CD4-positive, alpha-beta T cell treated with Interleukin-6 at 100 ng/mL for 8 hours (primary cell): ENCODE measurements at places on chromosomes 7 and 10.

DNA sequence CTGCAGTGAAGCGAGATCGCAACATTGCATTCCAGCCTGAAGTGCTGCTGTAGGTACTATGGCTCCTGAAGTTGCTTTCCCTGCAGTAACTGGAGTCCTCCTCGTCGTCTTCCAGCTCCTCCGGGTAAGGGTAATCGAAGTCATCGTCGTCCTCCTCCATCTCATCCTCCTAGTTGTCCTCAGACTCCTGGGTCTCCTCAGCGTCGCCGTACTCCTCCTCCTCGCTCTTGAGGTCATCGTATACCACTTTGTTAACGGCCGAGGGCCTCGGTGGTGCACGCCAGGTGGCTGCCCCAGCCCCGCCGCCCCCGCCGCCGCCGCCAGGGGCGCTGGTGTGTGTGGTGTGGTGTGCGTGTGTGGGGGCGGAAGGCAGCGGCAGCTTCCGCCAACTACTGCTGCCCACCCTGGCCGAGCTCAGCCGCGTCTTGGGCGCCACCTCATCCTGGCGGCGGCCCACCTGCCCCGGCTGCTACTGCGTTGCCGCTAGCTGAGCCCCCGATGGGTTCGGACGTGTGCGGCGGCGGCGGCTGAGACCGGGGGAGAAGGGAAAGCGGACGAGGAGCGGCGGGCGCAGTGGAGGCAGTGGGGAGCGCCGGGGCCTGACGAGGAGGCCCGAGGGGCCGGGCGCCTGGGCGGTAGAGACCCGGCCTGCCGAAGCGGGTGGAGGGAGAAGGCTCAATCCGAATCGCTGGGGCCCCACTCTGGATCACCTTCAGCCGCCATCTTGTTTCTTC is 11.8 kb upstream of the ACBD5 start:
- peak; percentile 75 for DNase-seq

DNA sequence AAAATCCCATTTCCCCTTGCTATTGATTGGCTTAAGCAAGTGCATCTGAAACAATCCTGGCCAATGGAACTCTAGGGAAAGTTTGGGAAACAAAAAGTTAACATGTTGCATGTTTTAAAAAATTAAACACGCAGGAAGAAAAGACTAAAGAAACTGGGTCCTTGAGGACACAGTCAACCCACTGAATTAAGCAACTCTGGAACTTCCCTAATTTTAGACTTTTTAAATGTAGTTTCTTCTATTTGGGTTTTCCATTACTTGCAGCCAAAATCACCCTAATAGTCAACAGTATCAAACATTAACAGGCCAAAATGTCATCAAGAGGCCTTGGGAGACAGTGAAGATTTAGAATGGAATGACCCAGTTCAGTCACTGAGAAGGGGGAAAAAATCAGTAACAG is 40.6 kb downstream of the OSBPL3 start:
- DNase-seq: no peak

DNA sequence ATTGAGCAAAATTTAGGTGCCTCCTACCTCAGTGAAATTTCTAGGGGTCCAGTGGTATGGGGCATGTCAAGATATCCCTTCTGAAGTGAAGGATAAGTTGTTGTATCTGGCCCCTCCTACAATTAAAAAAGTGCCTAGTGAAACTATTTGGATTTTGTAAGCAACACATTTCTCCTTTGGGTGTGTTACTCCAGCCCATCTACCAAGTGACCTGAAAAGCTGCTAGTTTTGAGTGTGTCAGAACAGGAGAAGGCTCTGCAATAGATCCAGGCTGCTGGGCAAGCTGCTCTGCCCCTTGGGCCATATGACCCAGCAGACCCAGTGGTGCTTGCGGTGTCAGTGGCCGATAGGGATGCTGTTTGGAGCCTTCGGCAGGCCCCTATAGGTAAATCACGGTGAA is 46.0 kb downstream of the PTPRE start:
- no peak for DNase-seq

DNA sequence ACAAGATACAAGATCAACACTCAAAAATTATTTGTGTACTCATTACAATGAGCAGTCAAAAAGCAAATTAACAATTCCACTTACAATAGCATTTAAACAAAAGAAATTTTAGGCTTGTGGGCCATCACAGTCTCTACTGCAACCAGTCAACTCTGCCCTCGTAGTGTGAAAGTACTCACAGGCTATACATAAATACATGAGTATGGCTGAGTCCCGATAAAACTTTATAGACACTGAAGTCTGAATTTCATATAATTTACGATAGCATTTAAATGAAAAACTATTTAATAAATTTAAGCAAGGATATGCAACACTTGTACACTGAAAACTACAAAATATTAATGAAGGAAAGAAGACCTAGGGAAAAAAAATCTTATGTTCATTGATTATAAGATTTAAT is 90.1 kb downstream of the ZNF33B start:
- DNase-seq: no peak

DNA sequence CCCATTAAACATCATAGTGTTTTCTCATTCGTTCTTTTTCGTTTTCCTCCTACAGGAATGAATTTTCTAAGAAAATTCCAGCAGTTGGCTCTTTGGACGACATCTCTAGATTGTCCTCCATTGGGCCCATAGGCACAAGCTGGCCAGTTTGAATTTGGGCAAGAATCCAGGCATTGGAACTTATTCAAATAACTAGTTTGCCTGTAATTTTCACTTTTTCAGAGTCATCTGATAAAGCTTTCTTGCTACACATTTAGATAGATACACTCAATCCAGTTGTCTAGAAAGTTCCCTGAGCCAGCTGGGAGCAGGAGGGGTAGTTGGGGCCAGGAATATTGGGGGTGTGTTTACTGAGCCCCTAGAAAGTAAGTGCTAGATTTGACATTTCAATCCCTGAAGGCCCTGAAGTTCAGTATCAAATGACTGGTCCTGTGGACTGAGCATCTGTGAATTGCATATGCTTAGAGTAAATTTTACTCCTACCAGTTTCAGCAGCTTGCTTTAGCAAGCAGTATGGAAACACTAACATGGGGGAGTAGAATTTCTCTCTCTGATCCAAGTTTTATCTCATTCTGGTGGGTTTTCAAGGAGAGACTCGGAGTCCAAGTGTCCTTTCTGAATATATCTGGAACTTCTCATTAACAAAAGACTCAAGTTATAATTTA is 5.2 kb downstream of the EGFR start:
- DNase-seq: no peak

GRCh38 chr7:120998996-120999565 is 10.6 kb downstream of the CPED1 start:
- no peak for DNase-seq

GRCh38 chr7:127865466-127865865 is 165.8 kb downstream of the LRRC4 start:
- DNase-seq: no peak

- DNase-seq: no peak
These were observed 14.0 kb upstream of the PBLD start for GRCh38 chr10:68346774-68347173.

GRCh38 chr7:132404261-132404660 is 172.0 kb downstream of the PLXNA4 start:
- DNase-seq: no peak

- no peak for DNase-seq
These were observed 7.1 kb downstream of the CLCN1 start for GRCh38 chr7:143322760-143323633.

DNA sequence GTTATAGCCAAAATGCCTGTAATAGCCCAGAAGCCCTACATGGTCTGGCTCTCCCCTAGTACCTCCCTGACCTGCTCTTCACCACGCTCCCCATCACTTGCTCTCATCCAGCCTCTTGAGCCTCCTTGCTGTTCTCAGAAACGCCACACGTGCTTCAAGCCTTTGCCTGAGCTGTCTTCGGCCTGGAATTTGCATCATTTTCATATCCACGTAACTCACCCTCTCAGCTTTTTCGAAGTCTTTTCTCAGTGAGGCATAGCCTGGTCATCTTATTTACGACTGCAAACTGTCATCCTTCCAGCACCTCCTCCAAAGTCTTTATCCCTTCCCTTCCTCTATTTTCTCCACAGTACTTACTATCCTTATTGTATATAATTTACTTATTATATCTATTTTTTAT is 151.0 kb upstream of the AHR start:
- DNase-seq: no peak

DNA sequence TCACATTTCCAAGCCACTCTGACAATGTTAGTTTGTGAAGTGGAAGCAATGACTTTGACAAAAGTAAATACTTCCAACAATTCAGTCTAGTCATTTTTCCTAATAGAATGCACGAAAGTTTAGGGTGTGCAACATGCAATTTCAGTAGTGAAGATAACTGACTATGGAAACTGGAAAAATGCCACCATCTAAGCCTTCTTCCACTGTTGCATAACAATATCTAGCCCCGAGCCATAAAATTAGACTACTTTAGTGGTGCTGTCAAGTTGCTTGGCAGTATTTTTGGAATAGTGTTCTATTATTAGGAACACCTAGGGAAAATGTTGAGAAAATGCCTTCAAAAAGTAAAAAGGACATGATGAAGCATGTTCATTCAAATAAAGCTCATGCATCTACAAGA is 17.9 kb downstream of the SEMA3A start:
- DNase-seq: no peak

- no peak for DNase-seq
These were observed 32.2 kb upstream of the PPP1R9A start for GRCh38 chr7:94875201-94875600.

- no peak for DNase-seq
These were observed 127.8 kb upstream of the ADCY1 start for GRCh38 chr7:45446195-45446944.

GRCh38 chr7:11403781-11404180 is 428.2 kb downstream of the THSD7A start:
- no peak for DNase-seq

DNA sequence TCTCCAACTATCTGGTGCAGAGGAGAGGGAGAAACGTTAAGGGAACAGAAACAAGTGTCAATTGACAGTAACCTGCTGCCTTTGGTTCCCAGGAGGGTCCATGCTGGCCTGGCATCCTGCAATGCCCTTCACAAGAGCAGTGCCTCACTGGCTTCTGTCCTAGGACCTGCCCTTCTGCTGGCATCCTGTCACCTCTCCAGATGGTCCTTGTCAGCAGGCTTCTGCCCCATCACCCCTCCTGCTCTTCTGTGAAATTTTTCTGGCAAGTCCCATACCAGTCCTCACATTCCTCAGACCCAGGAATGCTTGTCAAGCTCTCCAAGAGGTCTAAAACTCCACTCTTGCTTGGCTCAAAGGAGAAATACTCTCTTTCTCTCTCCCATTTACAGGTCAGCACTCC is 34.2 kb downstream of the C10orf67 start:
- no peak for DNase-seq

DNA sequence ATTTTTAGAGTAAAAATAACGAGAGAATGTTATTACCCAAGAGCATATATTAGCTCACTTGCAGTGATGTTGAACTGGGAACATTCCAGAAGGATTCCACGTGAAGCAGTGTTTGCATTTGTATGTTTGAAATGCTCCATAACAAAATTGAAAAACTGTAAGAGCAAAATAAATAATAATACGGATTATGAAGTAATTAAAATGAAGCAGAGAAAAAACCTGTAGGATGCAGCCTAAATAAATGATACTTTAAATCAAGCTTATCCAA is 203.3 kb downstream of the BAMBI start:
- DNase-seq: no peak

GRCh38 chr10:124611738-124612137 is 132.4 kb downstream of the FAM53B start:
- DNase-seq: peak; percentile 51

DNA sequence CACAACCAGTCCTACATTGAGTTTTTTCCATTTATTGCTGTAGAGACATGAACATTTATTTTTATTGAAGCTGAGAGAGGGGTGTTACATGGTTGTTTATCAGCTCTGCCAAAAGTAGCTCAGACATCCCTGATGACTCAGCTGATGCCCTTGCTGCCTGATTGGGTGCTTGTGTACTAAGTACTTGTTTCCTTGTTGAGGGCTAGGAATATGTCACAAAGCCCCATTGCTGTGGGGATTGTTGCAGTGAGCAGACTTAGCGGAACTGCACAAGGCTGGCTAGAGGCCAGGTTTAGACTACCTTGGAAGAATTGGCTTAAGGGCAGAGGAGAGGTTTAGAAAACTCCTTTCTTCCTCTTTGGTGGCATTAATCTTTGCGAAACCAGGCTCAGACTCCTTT is 110.6 kb downstream of the AUTS2 start:
- no peak for DNase-seq

DNA sequence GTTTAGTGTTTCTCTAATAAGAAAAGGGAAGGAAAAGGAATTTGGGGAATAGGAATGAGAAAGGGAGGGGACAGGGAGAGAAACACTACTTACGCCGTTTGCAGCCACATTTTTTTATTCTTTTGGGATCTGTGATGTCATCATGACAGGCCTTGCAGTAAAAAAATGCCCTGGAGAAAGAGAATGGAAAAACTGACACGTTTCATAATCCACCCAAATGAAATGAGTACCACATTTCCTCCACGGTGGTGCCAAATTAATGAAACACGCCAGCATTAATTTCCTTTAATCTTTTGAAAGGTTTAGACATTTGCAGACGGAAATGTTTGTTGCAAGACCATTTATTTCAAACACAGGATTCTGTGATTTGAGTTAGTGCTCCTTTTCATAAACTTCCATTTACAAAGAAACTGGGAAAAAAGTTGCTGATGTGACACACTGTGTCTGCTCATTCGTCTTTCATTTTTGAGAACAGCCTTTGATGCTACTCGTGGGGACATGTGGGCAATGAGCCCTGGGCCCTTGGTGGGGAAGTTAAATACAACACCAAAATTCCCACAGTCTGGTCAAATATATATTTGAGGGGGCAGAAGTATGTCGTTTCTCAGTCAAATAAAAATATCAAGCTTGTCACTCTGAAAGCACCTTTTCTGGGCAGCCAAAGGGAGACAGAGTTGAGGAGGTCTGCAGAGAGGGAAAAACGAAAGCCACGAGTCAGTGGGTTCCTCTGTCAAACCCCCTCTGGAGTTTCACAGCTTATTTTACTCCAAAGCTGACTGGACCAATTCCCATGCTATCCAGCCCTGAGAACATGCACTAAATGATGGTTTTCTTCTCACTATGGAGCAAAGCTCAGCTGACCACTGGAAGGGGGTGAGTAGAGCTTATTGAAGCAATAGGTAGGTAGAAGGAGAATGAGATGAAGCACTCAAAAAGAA is 625.5 kb downstream of the KCNMA1 start:
- DNase-seq: no peak

DNA sequence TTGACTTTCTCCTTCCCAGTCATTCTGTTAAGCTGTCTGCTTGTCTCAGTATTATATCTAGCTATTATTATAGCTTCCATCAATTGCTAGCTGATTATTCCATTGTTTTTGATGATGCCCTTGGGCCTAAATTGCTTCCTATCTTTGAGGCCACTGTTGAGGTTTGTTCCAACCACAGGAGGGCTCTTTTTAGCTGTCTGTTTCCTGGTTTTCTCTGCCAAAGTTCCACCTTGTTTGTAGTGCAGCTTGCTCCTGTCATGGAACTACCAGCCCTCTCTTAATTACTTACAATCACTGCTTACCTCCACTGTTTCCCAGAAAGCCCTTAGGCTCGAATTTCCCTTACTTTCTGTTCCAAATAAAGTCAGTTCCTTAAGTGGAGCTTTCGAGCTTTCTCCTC is 118.7 kb upstream of the SEC61G start:
- no peak for DNase-seq

- no peak for DNase-seq
These were observed 451.3 kb downstream of the GPAM start for GRCh38 chr10:111732166-111732785.

- DNase-seq: no peak
These were observed 15.2 kb upstream of the GJC3 start for GRCh38 chr7:99944497-99945070.
